ENCODE measurements at places on chromosomes 12 and 14.

GRCh38 chr12:51829011-51829481, 19.5 kb downstream of the FIGNL2 start:
- DNase-seq = no peak

- peak; percentile 63 for DNase-seq
These were observed 141.4 kb downstream of the PPM1H start for GRCh38 chr12:62793256-62794217.

DNA sequence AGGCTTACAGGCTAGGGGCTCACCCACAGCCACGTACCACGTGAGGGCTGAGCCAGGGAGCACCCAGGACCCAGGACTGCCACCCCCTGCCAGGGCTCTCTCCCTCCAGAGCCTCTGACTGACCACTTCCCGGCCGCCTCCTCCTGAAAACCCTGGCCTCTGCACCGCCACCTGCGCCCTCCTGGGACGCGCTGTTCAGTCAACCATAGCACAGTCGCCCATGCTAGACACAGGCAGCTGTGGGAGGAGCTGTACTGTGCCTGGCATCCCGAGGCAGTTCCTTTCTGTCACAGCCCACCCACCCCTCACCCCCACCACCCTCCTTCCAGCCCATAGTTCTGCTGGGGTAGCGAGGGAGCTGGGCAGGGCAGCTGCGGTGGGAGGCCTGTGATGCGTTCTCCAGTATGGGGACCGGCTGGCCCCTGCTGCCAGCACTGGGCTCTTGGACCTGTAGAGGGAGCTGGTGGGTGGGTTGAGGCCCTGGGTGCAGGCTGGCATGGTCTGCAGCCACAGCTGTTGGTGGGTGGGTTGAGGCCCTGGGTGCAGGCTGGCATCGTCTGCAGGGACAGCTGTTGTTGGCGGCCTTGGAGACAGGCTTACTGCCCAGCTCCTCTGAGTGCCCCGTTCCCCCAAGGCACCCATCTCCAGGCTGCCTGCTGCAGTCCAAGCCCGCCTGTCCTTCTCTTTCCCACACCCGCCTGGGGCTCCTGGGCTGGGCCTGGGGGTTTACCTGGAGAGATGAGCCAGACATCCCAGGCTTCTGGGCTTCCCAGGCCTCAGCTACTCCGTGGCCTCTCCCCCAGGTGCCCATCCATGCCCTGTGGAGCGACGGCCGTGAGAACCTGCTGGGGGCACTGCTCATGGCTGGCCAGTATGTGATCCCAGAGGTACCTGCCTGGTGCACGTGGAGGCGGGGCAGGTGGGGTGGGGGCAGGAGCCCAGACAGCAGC, 11.5 kb downstream of the ASPG start:
- DNase-seq = no peak

DNA sequence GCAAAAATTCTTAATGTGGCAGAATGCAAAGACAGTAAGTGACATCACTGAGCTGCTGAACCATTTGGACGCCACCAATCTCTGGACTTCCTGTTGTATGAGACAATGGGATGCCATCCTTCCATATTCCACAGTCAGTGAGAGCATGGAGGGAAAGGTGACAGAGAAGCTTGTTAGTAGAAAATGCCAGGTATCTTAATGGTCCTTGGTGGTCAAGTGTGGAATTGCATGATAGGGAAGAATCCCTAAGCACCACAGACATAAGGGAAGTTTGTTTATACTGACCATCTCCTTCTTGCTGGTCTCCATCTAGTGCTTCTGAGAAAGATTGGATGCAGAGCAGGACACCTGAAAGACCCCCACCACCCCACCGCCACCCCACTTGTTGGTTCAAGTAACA, 1410.0 kb upstream of the TMEM132C start:
- DNase-seq = no peak

DNA sequence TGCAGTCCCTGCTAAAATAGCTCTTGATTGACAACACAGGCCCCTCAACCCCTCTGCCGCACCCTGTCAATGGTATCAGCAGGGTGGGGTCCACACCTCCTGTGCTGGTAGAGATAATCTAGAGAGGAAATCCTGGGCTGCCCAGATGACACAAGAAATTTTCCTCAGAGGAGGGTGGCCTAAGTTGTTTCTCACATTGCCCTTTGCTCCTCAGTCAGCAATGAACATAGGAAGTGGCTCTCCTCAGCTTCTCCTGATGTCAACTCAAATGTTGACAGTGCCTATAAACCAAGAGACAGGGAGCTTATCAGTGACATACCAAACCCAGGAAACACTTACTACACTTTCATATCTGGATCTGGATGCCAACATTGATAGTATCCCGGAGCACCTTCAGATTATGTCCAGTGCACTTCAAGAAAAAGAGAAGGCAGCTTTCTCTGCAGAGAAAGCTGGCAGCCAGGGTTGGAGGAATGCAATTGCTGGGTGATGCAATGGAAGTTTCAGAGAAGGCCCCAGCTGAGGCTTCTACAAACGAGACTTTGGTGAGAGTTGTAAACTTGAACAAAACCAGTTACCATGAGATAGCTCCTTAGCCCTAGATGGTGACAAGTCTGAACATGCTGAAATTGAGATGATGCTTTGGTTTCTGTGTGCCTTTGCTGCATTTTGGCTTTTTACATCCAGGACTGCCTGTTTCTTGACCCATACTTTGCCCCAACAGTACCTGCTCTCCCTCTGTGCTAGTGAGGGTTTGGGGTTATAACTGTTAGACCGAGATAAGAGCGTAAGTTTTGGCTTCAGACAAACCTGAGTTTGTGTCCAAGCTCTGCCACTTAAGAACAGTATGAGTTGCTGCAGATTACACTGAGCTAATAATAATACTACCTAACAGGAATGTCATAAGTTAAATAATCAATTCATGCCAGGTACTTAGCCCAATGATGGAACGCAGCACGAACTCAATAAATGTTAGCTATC, 183.5 kb downstream of the NUAK1 start:
- DNase-seq = no peak

- DNase-seq = no peak
These were observed 74.2 kb upstream of the BDKRB2 start for GRCh38 chr14:96130391-96130790.

DNA sequence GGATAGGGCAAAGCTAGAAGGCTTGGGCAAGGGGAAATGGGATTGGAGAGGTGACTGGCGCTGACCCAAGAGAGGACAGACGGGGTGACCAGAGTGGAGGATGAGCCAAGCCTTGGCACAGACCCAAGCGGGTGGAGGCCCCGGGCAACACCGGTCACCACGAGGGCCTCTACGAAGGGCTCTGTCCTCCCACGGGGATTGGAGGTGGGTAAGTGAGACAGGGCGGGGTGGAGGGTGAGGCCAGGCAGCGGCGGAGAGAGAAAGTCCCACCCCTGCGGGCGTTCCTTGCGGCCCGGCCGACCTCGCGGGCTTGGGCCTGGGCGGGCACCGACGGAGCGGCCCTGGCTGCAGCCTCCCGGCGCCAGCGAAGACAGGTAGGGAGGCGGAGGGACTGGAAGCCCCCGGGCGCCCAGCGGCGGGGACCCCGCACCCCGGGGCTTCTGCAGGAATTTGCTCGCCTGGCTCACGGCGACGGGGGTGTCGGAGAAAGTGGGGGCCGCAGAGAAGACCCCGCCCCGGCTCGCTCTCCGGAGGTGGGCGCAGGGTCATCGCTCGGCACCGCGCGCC, at the start of gene PAPLN:
Gene PAPLN, plus strand, starts transcription at position 288 of the 567 bp plus-strand sequence. CDS start 2,273 bp downstream, outside the sequence.
- DNase-seq = no peak

GRCh38 chr14:69719501-69719951, 47.4 kb upstream of the SRSF5 start:
- DNase-seq = no peak

- DNase-seq = peak; percentile 61
These were observed 18.0 kb upstream of the NT5DC3 start for GRCh38 chr12:103858953-103859601.

DNA sequence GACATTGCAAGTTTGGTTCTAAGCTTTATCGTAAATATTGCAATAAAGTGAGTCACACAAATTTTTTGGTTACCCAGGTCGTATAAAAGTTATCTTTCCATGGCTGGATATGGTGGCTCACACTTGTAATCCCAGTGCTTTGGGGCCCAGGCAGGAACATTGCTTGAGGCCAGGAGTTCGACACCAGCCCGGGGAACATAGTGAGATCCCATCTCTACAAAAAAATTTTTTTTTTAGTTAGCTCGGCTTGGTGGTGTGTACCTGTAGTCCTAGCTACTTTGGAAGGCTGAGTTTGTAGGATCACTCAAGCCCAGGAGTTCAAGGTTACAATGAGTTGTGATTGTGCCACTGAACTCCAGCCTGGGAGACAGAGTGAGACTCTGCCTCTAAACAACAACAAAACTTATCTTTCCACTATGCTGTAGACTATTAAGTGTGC, 24.4 kb downstream of the PRORP start:
- DNase-seq = no peak

DNA sequence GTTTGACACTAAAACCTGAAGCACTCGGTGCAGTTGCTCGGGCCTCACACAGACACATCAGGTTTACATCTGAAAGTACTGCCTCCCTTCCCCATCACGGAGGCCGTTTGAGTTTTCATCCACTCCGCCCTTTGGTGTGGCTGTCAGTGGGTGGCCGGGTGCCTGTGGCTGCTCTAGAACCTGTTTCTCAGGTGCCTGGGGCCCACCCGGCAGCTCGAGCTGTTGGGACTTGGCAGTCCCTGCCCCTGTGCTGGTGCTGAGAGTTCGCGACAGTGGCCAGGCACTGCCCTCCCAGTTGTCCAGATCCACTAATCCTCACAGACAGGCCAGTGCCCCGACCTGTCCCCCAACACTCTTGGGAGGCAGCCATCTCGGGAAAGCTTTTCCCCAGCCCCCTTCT, 22.4 kb downstream of the XRCC3 start:
- no peak for DNase-seq

DNA sequence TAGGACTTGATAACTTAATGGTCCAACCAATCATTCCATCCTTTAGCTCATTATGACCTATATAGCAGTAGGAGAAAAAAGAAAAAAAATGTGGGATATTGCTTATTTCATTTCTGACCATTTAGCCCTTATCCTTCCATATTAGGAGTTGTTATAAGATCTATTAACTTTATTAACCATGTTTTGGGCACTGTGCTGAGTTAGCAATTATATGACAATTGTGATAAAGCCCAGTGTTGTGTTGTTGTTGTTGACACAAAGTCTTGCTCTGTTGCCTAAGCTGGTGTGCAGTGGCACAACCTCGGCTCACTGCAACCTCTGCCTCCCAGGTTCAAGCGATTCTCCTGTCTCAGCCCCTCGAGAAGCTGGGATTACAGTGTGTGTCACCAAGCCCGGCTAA, 569.7 kb upstream of the FOXG1 start:
- DNase-seq = no peak

- no peak for DNase-seq
These were observed 77.6 kb upstream of the DACT1 start for GRCh38 chr14:58560208-58560607.

GRCh38 chr12:57765003-57765697, 1.7 kb downstream of the CYP27B1 start:
- peak; percentile 96 for DNase-seq

DNA sequence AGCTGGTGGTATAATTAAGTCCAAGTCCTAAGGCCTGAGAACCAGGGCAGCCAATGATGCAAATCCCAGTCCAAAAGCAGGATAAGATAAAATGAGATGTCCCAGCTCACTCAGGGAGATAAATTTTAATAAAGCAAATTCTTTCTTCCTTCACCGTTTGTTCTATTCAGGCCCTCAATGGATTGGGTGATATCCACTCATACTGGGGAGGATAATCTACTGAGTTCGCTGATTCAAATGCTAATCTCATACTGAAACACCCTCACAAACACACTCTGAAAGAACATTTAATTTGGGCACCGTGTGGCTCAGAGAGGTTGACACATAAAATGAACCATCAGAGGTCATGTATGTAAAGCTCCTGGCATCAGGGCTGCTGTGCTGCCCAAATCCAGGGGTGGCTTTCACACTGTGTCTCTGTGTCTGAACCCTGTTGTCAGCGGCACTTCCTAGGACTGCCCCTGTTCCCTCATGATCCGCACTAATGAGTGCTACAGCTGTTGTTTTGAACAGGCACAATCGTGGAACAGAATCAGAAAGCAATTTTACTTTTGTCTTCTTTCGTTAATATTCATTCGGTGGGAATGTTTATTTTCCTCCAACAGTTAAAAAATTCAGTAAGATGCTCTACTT, 428.5 kb upstream of the FBXO33 start:
- no peak for DNase-seq

GRCh38 chr12:46451276-46452021, 78.9 kb upstream of the SLC38A2 start:
- DNase-seq = no peak

DNA sequence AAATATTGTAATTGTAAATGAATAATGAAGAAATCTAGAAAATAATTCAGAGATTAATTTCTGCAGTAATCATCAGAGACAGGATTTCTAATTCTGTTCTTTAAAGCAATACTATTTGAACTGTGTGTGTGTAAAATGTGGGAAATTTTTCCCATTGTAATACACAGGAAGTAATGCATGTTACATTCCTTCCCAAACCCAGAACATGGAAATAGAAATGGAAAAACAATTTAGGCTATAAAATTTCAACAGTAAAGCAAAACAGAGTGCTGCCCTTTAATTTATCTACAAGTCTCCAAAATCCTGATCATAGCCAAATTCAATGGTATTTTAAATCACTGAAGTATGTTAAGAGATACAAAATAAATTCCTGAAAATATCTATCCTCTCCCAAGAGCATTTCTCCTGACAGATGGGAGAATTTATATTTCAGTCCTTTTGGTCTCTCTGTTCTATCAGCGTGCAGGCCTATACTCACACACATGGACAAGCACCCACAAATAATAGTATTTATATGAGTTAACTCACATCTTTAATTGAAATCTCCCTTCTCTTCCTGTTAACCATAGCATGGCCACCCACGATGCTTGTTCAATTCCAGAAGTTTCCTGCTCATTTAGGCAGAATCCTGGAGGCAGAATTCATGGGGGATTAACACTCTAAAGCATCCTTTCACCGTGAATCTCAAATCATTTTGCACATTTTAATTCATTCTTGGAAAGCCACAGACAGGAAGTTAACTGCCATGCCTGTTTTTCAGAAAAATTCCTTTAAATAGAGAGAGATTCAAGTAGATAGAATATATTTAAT, 1465.4 kb upstream of the FLRT2 start:
- DNase-seq = no peak

DNA sequence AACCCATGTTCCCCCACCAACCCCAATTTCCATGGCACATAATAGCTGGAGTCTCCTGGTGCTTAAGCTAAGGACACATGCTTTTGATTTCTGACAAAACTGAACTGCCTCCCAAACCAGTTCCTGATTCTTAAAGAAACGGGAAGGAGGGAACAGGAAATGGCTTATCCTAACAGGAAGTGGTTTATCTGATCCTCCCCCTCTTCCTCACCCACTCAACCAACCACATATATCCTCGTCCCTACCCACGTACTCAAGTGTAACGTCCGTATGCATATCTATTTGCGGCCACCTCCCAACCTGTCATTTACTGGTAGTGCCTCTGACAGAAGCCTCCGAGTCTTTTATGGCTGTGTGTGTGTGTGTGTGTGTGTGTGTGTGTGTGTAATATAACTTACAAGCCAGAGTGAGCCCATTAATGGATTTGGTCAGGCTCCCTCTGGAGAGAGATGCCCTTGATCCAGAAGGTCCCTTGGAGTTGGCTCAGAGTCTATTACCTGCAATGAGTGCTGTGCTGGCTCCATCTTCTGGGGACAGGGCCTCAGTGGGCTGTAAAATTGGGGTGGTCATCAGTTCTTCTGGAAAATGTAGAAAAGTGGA, 7.7 kb downstream of the DAZAP2 start:
- DNase-seq = no peak
